ENCODE measurements at places on chromosomes 5 and 9.

- no peak for DNase-seq
These were observed 36.9 kb upstream of the TCERG1 start for GRCh38 chr5:146410272-146410671.

GRCh38 chr5:140141241-140141640 is 15.5 kb downstream of the IGIP start:
- no peak for DNase-seq

DNA sequence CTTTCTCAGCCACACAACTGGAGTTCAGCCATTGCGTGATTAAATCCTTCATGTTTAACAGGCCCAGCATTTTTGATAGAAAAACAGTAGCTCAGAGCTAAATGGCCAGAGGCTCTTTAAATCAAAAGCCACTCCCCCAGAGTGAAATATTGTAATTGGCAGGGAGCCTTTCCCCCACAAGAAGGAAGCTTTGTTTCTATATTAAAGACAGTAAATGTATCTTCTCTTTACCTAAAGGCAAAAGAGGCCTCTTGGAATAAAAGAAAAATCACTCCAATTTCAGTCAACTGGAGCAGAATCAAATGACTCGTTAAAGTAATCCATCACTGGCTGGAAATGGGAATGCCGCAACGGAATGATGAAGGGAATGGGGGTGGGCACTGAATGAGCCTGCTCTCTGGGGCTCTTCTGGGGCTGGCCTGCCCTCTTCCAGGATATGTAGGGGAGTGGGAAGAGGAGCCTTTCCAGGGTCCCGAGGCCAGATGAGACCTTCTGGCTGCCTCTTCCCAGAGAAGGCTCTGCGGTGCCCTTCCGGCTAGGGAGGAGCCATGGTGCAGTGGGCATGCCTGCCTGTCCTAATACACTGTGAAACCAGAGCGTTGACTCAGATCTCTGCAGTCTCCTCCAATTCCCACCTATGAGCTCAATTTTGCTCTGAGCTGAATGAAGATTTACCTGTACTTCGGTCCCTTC is 45.2 kb downstream of the ANKDD1B start:
- DNase-seq = peak; percentile 32

DNA sequence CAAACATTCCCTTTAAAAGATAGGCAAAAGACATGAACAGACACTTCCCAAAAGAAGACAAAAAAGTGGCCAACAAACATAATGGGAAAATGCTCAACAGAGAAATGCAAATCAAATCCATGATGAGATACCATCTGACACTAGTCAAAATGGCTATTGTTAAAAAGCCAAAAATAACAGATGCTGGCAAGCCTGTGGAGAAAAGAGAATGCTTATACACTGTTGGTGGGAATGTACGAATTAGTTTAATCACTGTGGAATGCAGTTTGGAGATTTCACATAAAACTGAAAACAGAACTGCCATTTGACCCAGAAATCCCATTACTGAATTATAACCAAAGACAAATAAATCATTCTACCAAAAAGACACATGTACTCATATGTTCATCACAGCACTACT is 58.3 kb upstream of the WDR41 start:
- DNase-seq = no peak

- DNase-seq = no peak
These were observed 41.6 kb upstream of the FST start for GRCh38 chr5:53438486-53439472.

- DNase-seq = no peak
These were observed 48.1 kb downstream of the SPATA31C2 start for GRCh38 chr9:88090151-88090581.

DNA sequence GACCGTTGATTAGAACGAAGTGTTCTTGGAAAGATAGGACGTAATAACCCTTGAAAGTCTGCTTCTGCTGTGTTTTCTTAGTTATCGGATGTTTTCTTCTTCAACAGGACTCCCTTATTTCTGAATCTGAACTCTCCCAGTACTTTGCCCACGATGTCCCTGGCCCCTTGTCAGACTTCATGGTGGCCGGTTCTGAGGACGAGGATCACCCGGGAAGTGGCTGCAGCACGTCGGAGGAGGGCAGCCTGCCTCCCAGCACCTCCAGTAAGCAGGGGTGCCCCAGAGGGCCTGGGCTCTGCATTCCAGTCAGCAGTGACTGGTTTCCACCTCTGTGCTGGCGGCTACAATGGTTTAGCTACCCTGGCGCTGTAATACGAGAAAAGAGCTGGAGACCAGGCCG is 102.1 kb downstream of the GOLPH3 start:
- DNase-seq = no peak

DNA sequence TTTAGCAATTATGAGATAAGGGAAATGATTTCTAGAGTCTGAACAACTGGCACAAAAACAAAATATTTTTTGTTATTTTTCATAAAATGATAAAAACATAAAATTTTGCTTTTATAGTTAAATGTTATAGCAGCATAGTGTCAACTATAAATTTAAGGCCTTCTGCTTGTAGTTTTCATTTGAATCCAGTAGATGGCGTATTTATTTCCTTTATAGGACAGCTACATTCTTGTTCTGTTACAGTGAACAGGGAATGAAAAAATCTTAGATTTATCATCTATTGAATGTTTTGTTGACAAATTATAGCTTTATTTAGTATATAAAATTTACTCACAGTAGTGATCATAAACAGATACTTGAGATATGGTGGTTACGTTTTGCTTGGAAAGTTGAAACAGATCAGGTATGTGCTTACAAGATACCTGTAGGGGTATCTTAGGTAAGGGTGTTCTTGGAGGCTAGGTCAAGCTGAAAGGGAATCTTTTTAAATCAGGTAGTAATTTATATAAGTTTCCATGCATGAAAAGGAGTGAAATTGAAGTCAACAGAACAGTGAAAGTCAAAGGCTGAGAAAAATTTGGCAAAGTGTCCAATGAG is 239.3 kb upstream of the GRIN3A start:
- DNase-seq = no peak

Measured in amygdala (tissue), 56 donors.